ENCODE measurements at places on chromosomes 12 and 14.

DNA sequence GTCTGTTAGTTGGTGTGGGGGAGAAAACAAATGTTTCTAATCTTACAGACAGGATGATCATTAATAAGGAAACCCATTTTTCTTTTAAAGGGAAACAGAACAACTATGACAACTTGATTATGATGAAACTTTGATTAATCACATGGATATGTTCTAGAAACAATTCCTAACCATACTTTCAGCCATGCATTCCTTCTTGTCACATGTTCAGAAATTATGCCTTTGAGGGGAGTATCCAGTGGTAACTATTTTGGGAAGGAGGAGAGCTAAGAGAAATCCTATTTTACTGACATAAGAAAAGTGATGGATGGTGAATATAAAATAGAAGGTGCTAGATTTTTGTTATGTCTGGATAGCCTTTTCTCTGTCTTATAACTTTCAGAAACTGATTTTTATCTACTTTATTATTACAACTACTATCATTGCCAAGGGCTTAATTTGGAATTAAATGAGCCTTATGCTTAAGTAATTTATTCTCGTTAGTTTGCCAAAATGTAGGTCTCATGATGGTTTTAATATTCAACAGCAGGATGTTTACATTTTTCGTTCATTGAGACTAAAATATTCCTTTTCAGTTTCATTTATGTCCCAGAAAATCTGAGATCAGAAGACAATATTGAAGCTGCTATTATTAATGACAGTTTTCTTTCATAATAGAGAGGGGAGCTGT lies 200.1 kb downstream of the TMTC2 start:
- no peak for DNase-seq

DNA sequence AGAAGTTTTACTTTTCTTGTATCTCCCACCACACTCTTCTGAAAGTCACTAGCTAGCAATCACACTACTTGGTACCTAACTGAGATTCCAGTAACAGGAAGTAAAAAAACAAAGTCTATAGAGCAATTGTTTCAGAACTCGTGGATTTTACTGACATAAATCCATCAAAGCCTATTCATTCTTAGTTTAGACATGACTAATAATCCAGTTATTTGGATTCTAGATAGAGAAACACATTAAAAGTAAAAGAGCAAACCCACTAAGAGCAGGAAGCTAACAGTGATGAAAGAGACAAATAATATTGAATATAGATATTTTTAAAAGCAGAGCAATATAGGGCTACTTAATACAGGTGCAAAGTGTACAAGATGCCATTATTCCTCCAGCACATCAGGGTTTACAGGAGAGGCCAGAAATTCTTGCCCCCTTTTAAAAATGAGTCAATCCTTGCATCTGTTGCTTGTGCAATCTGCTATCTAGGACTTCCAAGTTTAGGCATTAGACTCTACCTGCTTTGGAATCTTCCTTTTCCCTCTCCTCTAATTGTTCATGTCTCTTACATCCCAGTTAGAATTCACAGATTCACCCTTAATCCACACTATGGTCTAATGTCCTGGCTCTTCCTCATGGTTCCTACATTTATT lies 6.0 kb downstream of the HEATR5A start:
- DNase-seq = no peak

GRCh38 chr14:20415782-20416206 lies 2.5 kb upstream of the TEP1 start:
- DNase-seq = no peak

GRCh38 chr12:117727301-117727700 lies 241.5 kb downstream of the KSR2 start:
- no peak for DNase-seq

DNA sequence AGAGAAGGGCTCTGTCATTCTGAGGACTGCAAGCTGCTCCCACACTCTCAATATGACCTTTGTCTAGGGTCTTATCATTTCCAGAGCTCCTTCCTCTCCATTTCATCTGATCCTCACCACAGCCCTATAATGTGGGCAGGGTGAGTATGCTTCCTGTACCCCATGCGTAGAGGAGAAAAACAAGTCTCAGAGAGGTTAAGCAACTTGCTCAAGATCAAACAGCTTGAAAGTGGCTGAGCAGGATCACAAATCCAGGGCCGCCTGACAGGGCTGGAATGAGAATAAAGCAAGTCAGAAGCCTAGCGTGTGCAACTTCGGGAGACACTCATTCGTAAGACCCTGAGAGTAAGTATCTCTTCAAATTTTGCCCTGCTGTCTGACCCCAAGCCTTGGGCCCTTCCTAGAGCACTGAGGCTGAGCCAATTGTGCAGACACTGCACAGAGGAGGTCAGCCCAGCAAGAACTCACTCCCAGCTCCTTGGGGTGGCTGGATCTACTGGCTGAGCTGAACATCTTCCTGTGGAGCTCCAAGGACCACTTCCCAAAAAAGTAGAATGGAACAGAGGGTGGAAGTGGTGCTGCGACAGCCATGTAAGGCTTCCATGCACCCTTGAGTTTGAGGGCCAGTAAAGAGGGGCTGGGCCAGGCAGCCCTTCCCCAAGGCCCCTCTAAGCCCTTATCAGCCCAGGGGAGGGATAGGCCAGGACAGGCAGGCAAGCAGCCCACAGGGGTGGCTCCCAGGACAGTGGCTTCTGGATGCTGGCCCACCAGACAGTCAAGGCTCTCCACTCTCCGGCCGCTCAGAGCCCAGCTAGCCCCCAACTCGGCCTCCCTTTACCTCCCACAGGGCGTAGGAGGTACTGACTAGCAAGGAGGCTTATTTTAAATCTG lies 10.5 kb downstream of the ZFP36L1 start:
- DNase-seq = no peak

DNA sequence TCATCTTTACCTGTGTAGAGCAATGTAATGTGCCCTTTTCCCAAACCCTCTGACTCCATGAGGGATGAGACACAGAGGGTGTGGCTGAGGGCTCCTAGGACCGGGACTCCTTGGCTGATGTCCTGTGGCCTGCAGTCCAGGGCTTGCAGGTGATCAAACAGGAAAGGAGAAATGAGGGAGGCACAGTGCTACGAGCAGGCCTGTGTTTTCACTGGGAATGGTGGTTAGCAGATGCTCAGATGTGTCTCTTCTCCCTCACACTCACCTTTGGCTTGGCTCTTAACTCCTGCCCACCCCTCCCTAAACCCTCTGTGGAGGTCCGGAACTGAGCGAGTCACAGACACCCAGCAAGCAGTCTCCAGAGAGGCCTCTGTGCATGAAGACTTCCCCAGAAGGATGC lies 254.4 kb downstream of the DAD1 start:
- DNase-seq = no peak

- DNase-seq = no peak
Measured at GRCh38 chr12:32567296-32567674, 111.8 kb upstream of the DNM1L start.

GRCh38 chr14:73802431-73803188 lies 49.0 kb upstream of the PTGR2 start:
- no peak for DNase-seq
